Activated T-helper 1 cell treated with anti-CD3 and anti-CD28 coated beads, Interleukin-12 subunit alpha, Interleukin-12 subunit beta, Interleukin-2, Interleukin-4 antibody, amounts not matched to agents 30 ng/mL and 10 ng/mL and 1 ng/mL, durations not matched to agents 14 hours and 24 hours and 36 hours (primary cell): ENCODE measurements at places on chromosomes 6 and 20. TPM values are rescaled to one million over a fixed set of nuclear protein-coding genes. Genes with fewer than 3 reads are reported as not detected.

Gene SLC2A10
- total RNA-seq = not detected in 2 replicates

Gene WFDC12
- not detected in 2 replicates for total RNA-seq

- peaks cover 11% of the 10 kb centered on the region for H3K27me3 ChIP-seq
- no peaks in the 10 kb centered on the region for H3K36me3 ChIP-seq
- peaks cover 10% of the 10 kb centered on the region for H3K4me1 ChIP-seq
- no peak for DNase-seq
- H3K27ac ChIP-seq = no peak overlapping the region
Observed at GRCh38 chr6:75572072-75572471, 29.6 kb upstream of the SENP6 start.

GRCh38 chr20:2245637-2246036 lies 50.2 kb upstream of the TGM3 start:
- H3K4me1 ChIP-seq = no peaks in the 10 kb centered on the region
- H3K36me3 ChIP-seq = no peaks in the 10 kb centered on the region
- H3K27ac ChIP-seq = no peak overlapping the region
- peaks cover 3% of the 10 kb centered on the region for H3K27me3 ChIP-seq

Gene CGA
- not detected in 2 replicates for total RNA-seq

- H3K36me3 ChIP-seq = peaks cover 62% of the 10 kb centered on the region
- H3K27me3 ChIP-seq = no peaks in the 10 kb centered on the region
- H3K4me3 ChIP-seq = peak overlapping the region; percentile 83
- peak overlapping the region; percentile 86 for H3K27ac ChIP-seq
- DNase-seq = no peak
Observed at GRCh38 chr6:109478841-109479624, 4.0 kb downstream of the ZBTB24 start.

DNA sequence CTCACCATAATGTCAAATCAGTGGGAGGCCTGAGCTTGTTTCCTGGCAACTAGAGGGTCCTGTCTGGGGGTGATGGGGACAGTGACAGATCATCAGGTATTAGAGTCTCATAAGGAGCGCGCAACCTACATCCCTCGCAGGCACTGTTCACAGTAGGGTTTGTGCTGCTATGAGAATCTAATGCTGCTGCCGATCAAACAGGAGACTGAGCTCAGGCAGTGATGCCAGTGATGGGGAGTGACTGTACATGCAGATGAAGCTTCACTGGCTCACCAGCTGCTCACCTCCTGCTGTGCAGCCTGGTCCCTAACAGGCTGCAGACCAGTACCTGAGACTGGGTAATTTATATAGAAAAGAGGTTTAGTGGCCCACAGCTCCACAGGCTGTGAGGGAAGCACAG lies 147.3 kb downstream of the TTLL2 start:
- peaks cover 4% of the 10 kb centered on the region for H3K27me3 ChIP-seq
- H3K27ac ChIP-seq = no peak overlapping the region
- DNase-seq = no peak
- H3K4me3 ChIP-seq = no peak overlapping the region
- peaks cover 4% of the 10 kb centered on the region for H3K4me1 ChIP-seq

- H3K4me1 ChIP-seq = peaks cover 67% of the 10 kb centered on the region
- peak; percentile 52 for DNase-seq
- H3K27me3 ChIP-seq = peaks cover 6% of the 10 kb centered on the region
- H3K36me3 ChIP-seq = peaks cover 53% of the 10 kb centered on the region
- H3K27ac ChIP-seq = peak overlapping the region; percentile 95
Observed at GRCh38 chr6:31356216-31356945, 598 bp downstream of the HLA-B start.

DNA sequence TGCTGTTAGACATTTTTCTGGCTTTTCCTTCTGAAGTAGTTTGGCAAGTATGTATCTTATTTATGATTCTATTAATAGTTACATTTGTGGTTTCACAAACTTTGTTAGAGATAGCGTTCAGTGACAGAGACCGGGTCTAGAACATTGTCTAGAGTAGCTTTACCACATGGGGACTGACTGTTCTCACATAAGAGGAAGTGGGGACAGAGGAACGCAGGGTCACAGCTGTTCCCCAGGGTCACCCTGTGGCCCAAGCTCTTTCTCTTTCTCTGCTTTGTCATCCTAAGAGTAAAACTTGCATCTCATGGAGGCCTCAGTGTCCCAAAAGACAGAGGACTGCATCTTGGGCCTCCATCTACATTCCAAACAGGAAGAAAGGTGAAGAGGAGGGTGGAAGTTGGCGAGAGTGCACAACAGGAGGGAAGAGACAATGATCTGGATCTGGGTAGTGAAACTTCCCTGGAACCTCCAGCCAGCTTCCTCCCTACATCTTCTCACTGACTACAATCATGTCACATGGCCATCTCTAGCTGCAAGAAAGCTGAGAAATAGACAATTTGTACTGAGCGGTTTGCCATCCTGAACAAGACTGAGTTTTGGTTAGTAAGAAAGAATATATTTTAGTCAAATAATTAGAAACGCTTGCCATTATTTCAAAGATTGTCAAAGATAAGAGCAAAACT lies 645.8 kb upstream of the ARID1B start:
- H3K27me3 ChIP-seq = no peaks in the 10 kb centered on the region
- H3K36me3 ChIP-seq = no peaks in the 10 kb centered on the region
- no peak for DNase-seq
- H3K4me3 ChIP-seq = no peak overlapping the region

GRCh38 chr6:81939766-81940165 lies 187.3 kb upstream of the TENT5A start:
- no peaks in the 10 kb centered on the region for H3K27me3 ChIP-seq
- H3K27ac ChIP-seq = no peak overlapping the region

DNA sequence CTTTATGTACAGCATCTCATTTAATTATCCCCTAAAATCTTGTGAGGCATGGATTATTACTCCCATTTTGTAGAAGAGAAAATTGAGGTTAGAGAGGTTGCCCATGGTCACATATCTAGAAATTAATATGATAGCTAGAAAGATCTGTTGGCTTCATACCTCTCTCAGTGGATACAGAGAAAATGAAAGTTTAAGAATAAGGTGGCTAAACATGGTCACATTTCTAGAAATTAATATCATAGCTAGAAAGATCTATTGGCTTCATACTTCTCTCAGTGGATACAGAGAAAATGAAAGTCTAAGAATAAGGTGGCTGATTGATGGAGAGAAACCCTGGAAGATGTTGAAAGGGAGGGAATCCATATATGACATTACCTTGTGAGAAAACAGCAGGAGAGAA lies 260.7 kb upstream of the MAN1A1 start:
- H3K27ac ChIP-seq = no peak overlapping the region
- peaks cover 4% of the 10 kb centered on the region for H3K27me3 ChIP-seq
- H3K36me3 ChIP-seq = no peaks in the 10 kb centered on the region
- no peak for DNase-seq
- peaks cover 11% of the 10 kb centered on the region for H3K4me1 ChIP-seq

- H3K27ac ChIP-seq = peak overlapping the region; percentile 94
- H3K4me1 ChIP-seq = peaks cover 47% of the 10 kb centered on the region
- H3K4me3 ChIP-seq = peak overlapping the region; percentile 94
- H3K36me3 ChIP-seq = peaks cover 45% of the 10 kb centered on the region
- H3K27me3 ChIP-seq = no peaks in the 10 kb centered on the region
Observed at GRCh38 chr20:57392512-57393271, 1.5 kb downstream of the RBM38 start.

DNA sequence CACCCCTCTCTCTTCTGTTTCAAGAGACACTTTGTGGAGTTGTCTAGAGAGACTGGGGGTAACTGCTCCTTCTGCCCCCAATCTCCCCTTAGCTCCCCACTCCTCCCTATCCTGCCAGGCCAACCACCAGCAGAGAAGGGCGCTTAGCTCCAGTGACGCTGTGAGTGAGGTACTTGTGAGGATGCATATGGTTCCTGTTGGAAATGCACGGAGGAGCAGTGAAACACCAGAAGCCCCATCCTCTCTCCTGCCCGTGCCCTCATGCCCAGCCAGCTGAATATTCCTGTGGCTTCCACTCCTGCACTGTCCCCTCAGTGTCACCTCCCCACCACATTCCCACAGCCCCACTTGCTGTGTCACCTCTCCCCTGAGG lies 11.9 kb downstream of the NT5E start:
- H3K4me1 ChIP-seq = peaks cover 95% of the 10 kb centered on the region
- peak overlapping the region; percentile 71 for H3K4me3 ChIP-seq
- H3K27ac ChIP-seq = peak overlapping the region; percentile 89
- peaks cover 2% of the 10 kb centered on the region for H3K27me3 ChIP-seq
- DNase-seq = no peak

DNA sequence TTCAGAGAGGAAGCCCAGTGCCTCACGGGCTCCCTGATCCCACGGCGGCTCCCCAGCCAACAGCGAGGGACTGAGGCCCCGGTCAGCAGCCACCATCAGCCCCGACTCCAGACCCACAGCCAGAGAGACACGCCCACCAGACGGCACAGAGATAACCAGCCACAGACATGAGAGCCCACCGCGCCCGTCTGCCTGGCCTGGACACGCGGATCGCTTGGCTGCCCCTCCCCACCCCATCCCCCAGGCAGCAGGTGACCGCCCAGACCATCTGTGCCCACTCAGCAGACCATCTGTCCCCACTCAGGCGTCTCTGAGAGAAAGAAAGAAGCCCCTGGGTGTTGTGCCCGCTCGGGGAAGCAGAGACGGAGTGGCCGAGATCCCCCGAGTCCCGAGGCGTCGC lies 55.5 kb upstream of the CHRNA4 start:
- no peaks in the 10 kb centered on the region for H3K36me3 ChIP-seq
- DNase-seq = no peak

Gene WRNIP1
- total RNA-seq = 47.5 and 51.3 TPM in 2 replicates

GRCh38 chr6:32609731-32610640 lies 20.3 kb upstream of the HLA-DRB1 start:
- H3K27me3 ChIP-seq = no peaks in the 10 kb centered on the region
- H3K27ac ChIP-seq = no peak overlapping the region
- no peak overlapping the region for H3K4me3 ChIP-seq
- peak; percentile 62 for DNase-seq
- no peaks in the 10 kb centered on the region for H3K36me3 ChIP-seq
